Heart right ventricle (tissue), 16 donors: ENCODE measurements at places on chromosomes 3 and 15. TPM values are rescaled to one million over a fixed set of nuclear protein-coding genes. Genes with fewer than 3 reads are reported as not detected.

DNA sequence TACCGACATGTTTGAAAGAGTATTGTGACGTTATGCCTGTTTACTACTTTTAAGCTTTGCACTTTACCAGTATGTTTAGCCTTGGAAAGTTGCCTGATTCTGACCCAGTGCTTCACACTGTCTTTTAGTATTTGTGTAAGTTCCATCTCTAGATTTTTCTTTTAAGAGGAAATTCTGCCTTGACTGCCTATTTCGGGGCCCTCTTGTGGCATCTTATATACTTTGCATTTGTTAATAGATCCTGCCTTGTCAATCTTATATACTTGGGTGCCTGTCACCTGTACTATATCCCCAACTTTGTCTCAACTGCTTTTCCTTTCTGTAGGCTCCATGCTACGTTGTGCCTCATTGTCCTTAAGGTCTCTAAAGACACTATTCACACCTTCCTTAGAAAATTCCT is 244.6 kb downstream of the STXBP5L start:
- DNase-seq: no peak

CHRNA3 gene
- polyA plus RNA-seq: 0.04 TPM

- peak; percentile 24 for DNase-seq
These were observed 14.4 kb upstream of the STARD5 start for GRCh38 chr15:81338170-81339007.

DNA sequence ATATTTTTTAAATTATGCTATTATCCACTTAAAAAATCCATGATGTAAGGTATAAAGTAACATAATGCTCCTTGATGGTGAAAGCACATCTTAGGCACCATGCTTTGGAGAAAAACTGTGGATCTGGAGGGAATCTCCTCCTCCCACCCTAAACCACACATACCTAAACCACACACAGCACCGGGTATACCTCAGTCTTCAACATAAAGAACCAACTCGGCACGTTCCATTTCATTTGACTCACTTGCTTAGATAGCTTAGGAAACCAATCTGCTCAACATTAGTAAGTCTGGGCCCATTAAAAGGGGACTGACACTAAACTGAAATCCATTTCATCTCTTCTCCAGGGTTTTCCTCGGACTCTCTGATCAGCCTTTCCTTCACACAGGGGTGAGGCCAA is 945.7 kb upstream of the CFAP20DC start:
- DNase-seq: no peak

ADPRH gene
- polyA plus RNA-seq: 7.9 TPM
